ENCODE measurements at places on chromosomes 4 and X.

GRCh38 chr4:110128029-110128428, 70.4 kb downstream of the ELOVL6 start:
- no peak for DNase-seq

- no peak for DNase-seq
These were observed 8.9 kb downstream of the GPR174 start for GRCh38 chrX:79153348-79153747.

DNA sequence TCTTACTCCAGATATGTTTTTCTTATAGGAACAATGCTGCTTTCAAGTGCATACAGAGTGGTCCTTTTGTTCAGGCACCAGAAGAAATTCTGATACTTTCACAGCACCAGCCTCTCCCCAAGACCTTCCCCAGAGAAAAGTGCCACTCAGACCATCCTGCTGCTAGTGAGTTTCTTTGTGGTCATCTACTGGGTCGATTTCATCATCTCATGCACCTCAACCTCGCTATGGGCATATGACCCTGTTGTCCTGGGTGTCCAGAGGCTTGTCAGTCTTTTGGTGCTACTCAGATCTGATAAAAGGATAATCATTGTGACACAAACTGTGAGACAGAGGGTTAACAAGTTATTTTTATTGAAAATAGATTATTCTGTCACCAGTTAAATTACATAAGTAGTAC, 39.5 kb downstream of the WDR13 start:
- no peak for DNase-seq

DNA sequence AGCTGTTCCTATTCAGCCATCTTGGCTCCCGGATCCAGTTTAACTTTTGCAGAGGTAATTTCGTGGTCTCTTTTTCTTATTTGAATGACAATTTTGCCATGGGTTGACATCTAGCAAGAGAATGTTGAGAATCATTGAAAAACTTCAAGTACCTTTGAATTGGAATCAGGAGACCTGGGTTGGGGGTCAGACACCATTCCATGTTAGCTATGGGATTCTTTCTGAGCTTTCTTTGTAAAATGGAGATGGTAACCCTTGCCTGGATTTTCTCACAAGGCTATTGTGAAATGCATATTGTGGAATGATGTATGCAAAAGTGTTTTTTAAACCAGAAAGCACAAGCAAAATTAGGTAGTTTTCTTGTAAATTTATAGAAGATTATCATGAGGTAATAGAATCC, 79.1 kb upstream of the HAND2 start:
- DNase-seq = no peak

DNA sequence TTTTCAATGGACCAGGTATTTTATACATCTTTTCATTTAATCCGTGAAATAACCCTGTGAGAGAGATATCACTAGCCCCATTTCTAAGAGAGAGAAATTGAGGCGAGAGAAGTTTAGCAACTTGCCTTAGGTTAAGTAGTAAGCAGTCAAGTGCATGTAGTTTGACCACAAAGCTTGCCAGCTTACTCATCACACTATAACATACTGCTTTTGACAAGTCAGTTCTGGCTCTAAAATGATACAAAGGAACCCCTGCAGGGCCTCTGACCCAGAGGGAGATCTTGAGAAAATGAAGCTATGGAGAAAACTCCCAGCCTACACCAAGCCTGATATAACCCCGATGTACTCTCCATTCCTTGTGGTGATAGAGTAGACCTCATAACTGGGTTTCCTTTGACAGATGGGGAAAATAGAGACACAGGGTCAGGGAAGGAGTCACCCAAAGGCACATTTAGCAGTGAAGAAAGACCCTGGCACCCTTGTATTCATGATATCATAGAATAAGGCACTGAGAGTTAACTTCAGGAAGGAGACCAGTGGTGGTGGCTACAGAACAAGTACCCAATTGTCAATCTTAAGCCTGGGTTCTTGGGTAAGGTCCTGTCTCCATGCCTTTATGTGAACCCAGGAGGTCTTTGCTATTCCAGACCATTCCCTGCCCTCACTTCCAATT, 60.2 kb upstream of the MSN start:
- no peak for DNase-seq

- DNase-seq = no peak
These were observed 12.3 kb downstream of the TBCK start for GRCh38 chr4:106303548-106304281.

DNA sequence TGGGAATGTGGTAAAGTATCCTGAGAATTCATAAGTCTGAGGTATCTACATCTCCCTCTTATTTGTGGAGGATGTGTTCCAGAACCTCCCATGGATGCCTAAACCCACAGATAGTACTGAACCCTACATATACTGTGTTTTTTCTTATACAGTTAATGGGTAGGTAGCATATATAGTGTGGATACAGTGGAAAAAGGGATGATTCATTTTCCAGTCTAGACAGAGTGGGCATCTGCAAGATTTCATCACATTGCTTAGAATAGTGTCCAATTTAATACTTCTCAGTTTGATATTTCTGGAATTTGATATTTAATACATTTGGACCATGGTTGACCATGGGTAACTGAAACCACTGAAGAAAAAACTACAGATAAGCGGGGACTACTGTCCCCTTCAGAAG, 155.0 kb upstream of the ANKRD50 start:
- no peak for DNase-seq

GRCh38 chrX:96764864-96765263, 80.2 kb downstream of the DIAPH2 start:
- no peak for DNase-seq

GRCh38 chrX:13721371-13721770, 13.0 kb downstream of the TRAPPC2 start:
- DNase-seq = no peak

DNA sequence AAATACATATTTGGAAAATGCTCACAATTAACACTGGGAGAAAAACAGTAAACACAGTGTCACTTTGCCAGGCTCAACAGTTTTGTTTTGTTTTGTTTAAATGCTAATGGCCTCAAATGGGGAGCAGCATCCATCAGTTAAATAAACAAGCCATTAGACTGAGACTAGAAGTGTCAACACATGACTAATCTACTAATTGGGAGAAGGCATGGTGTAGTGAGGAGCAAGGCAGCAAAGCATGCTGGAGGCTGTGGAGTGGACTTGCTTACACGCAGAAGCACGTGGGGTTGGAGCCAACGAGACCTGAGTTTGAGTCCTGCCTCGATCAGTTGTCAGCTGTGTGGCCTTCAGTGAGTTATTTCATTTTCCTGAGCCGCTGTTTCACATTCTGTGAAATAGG, 29.0 kb downstream of the UTP14A start:
- no peak for DNase-seq

DNA sequence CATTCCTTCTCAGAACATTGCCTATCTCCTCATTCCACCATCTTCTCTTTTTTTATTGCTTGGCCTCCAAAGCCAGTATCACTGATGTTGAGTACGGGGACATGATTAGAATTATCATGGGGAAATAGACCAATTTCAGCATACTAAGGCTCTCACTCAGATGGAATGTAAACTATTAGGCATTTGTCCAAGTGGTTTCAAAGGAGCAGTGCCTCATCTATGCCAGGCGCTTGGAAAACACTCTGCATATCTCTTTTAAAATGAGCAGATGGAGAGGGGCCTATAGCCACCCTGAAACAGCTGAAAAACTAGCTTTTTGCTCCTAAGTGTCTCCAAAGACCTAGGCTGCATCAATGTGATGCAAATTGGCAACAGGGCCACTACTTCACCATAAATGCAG, 150.8 kb upstream of the DIPK2B start:
- DNase-seq = no peak

DNA sequence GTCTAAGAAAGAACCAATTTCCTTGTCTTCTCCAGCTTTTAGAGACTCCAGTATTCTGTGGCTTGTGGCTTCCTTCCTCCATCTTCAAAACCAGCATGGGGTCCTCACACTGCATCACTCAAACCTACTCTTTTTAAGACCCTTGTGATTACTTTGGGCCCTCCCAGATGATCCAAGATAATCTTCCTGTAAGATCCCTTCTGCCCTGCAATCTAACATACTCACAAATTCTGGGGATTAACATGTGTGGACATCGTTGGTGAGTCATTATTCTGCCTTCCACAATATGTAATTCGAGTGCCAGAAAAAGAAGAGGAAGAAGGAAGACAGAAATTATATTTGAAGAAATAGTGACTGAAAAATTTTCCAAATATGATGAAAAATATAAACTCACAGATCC, 47.9 kb downstream of the BEND4 start:
- DNase-seq = no peak

- DNase-seq = no peak
These were observed 39.8 kb downstream of the ZNF280C start for GRCh38 chrX:130228871-130229270.

GRCh38 chr4:69104719-69105275, 8.5 kb downstream of the UGT2B7 start:
- DNase-seq = no peak

DNA sequence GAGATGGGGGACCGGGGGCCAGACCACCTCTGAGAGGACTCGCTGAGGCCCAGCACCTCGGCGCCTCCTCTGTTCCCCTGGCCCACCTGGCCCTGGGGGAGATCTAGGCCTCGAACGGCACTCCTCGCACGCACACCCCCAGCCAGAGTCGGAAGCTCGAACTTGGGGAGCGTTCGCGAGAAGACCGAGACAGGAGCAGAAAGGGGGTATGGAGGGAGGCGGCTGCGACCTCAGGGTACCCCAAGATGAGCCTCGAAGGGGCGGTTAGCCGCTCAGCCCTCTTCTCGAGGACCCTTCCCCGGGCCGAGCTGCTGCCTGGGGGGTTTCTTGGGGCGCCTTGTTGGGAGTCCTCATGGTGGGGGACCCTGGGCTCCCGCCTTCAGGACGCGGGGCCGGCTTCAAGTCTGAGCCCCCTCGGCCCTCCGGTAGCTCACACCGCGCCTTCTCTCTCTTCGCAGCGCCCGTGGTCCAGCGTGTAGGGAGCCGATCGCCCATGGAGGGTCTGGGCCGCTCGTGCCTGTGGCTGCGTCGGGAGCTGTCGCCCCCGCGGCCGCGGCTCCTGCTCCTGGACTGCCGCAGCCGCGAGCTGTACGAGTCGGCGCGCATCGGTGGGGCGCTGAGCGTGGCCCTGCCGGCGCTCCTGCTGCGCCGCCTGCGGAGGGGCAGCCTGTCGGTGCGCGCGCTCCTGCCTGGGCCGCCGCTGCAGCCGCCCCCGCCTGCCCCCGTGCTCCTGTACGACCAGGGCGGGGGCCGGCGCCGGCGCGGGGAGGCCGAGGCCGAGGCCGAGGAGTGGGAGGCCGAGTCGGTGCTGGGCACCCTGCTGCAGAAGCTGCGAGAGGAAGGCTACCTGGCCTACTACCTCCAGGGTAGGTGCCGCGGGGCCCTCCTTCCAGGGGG, 706 bp downstream of the DUSP9 start:
- DNase-seq = no peak

DNA sequence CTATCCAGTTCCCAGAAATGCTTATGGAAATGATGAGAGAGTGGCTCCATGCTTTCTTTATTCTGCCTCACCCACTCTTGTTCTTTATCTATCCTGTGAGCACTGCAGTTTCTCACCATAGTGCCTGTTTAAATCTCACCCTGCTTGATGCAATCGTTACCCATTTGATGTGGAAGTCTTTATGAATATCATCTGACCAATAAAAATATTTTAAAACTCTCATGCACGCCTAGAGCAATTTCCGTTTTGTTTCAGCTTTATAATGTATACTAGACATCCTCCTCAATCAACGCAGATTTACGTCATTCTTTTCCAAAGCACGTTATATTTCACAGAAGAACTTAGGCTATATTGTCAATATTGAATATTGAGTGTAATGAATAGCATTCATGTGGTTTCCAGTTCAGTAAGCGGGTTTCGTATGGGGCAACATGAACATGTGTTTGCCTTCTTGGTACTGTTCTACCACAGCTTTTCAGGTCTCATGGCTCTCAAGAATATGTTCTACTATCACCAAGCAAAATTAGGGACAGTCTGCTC, 32.9 kb downstream of the GPM6A start:
- no peak for DNase-seq

DNA sequence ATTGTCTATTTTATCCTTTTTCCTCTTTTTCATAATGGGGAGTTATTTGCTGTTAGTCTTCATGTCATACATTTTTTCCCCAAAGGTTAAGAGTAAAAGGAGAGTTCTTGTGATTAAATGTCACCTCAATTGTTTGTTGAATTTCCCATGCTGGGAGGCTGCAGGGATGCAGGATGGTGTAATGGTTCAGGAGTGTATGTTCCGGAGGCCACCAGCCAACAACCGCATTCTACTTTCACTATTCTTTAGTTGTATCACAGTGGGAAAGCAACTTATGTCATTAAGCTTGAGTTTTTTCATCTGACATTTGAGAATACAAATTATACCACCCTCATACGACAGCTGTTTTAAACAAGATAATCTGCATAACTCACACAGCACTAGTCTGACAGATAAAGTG, 15.4 kb downstream of the AFP start:
- no peak for DNase-seq

- no peak for DNase-seq
These were observed 62.9 kb upstream of the FRAS1 start for GRCh38 chr4:77994194-77994721.

- no peak for DNase-seq
These were observed 60.4 kb upstream of the PLAC8 start for GRCh38 chr4:83174844-83175414.

DNA sequence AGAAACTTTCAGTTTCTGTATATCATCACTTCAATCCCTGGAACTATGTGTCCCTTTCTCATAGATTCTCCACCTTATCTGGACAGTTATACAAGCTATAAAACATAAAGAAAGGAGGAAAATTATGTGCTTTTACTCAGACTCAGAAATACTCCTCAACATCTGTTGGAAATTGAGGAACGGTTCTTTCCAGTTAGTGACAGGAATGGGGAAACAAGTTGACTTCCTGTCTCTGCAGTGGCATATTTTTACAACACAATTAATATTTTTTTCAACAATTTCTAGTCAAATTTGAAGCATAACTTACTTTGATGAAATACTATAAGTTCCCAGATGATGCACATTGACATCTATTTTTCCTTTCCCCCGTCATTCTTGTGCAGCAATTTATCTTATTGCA, 27.9 kb downstream of the ABHD18 start:
- no peak for DNase-seq

DNA sequence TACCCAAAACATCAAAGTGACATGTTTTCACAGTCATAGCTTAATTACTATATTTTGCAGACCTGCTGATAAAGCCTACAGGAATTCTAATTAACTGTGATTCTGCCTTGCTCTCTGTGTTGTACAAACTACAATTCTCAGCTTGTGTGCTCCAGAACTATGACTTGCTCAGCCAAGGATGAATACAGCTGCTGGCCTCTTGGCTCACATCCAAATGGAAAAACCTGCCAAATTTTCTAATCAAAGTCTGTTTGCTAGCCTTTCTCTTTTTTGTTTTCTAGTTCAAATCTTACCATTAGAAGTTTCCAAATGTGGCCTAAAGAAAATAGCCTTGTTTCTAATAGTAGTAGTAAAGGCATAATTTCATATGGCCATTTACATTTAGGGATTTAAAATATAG, 1176.8 kb downstream of the FAM133A start:
- no peak for DNase-seq

GRCh38 chr4:149349541-149349940, 466.1 kb downstream of the IQCM start:
- no peak for DNase-seq

DNA sequence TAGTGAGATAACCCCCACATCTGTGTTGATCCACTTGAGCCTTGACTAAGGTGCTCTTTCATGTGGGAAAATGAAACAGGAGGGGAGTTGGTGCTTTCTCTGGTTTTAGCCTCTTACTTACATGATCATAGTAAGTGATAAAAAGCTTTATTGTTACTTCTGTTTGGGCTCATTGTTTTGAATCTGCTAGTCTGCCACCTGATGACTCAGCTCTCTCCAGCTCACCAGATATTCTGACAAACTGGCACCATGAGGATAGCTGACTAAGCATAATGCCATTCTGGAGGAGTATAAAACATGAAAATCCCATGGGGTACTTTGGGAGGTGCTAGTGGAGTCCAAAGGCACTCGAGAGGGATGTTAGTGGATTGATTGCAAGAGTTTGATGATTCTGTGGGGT, 824.0 kb downstream of the RAPGEF2 start:
- no peak for DNase-seq

All from activated CD4-positive, alpha-beta T cell treated with anti-CD3 and anti-CD28 coated beads for 4 hours (primary cell).